D721Med (cell line): ENCODE measurements at places on chromosomes 5 and 9.

- DNase-seq = no peak
These were observed 64.6 kb downstream of the ENC1 start for GRCh38 chr5:74575741-74576538.

- no peak for DNase-seq
These were observed 145.9 kb downstream of the DROSHA start for GRCh38 chr5:31385774-31386537.

- no peak for DNase-seq
These were observed 87.0 kb upstream of the GLIS3 start for GRCh38 chr9:4386819-4387218.

DNA sequence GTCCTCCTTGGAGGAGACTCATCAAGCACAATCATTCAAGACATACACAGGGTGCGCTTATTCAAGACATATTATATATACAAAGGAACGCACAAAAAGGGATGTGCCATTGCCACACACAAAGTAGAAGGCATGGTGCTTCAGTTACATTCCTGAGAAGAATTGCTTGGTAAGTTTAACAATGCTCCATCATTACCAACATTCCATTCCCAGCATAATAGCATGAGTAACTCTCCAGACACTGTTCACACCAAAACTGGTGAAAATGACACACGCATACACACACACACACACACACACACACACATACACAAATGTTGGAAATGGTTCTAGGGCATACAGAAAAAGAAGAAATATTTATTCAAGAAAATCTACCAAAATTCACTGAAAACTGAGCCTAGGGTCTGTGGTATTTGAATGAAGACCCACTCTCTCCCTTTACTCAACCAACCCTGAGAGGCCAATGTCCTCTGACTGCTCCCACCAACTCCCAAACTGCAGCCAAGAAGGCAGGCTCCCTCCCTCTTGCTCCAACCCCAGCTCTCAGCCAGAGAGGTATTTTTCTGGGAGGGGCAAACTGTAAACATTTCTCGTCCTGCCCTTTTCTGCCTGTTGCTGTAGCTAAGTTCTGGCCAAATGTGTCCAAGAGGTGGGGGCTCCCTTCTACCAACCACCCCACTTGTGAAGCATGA, 19.9 kb downstream of the UGT3A1 start:
- no peak for DNase-seq

DNA sequence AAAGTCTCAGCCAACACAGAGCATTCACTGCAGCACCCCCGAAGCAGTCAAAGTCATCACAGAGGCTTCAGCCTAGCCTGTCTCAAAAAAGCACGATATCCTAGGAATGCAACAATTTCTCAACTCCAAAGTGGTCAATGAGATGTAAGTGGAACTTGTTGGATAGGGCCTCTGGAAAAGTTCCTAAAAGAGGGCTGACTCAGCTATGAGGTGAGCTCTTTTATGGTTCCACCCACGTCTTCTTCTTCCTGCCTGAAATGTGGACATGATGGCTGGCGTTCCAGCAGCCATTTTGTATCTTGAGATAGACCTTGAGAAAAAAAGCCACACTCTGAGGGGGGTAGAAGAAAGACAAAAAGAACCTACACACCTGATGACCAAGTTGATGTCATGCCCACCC, 32.5 kb upstream of the TRIO start:
- no peak for DNase-seq
